ENCODE measurements at places on chromosomes 11 and 22.

DNA sequence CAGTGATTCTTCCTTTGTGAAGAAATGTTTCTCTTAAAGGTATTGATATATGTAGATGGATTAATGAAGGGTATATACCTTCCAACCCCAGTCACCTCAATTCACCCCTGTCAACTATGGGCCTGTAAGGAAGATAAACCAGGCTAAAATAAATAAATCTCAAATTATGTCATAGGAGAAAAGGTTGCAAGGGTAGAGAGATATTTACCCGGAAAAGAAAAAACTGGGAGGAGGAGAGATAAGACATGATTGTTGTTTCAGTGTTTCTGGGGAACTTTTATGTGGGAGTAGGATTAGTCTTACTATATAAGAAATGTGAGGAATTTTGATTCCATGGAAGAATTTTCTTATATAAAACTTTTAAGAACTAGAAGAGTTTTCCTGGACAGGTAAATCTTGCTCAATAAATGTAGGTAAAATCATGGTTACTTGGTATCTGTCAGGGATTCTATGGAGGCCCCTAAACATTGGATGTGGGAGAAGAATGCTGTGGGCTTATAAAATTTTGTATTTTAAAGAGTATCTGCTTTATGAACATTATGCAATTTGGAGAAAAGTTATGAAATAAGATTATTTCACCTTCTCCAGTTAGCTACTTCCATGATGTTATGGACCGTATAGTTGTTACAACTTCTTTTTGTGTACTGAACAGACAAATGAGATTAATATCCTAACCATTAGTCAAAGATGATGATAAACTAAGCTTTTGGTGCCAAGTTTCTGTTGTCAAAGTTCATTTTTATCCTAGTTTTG lies 6.4 kb downstream of the YAP1 start:
- no peak for DNase-seq

DNA sequence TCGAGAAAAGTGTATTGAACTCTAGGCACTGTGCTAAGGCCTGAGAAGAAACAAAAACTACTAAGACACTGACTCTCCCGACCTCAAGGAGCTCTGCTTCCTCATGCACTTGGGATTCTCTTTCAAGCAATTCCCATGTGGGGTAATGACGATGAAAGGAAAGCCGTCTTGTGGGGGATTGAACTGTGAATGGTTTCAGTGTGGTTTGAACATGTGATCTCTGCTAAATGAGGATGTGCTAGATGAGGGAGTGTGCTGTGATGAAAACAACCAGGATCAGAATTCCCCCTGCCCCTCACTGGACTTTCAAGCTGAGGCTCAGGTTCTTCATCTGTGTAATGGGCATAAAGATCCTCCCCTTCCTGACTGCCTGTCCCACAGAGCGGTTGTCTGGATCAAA lies 74.9 kb downstream of the DEPDC5 start:
- DNase-seq: no peak

DNA sequence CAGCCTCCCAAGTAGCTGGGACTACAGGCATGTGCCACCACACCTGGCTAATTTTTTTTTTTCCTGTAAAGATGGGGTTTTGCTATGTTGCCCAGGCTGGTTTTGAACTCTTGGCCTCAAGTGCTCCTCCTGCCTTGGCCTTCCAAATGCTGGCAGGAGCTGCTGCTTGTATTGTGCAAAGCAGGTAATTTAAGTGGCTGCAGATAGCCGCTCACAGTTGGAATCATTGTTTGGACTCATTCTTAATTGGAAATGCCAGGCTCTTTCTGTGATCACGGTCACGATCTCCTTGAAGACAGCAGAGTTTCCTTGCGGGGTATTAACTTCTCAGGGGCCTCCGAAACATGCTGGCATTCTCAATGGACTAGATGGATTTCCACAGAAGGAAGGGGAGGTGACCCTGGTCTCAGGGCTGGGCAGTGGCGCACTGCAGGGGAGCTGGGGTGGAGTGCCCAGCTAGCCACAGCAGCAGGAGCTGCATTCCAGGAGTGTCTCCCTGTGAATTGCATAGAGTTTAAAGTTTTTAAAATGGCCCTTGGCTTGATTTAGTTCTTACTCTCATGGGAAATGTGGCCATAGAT lies 136.1 kb downstream of the MORC2 start:
- DNase-seq: peak; percentile 15

GRCh38 chr22:45540122-45540521 lies 37.4 kb downstream of the FBLN1 start:
- DNase-seq: no peak

DNA sequence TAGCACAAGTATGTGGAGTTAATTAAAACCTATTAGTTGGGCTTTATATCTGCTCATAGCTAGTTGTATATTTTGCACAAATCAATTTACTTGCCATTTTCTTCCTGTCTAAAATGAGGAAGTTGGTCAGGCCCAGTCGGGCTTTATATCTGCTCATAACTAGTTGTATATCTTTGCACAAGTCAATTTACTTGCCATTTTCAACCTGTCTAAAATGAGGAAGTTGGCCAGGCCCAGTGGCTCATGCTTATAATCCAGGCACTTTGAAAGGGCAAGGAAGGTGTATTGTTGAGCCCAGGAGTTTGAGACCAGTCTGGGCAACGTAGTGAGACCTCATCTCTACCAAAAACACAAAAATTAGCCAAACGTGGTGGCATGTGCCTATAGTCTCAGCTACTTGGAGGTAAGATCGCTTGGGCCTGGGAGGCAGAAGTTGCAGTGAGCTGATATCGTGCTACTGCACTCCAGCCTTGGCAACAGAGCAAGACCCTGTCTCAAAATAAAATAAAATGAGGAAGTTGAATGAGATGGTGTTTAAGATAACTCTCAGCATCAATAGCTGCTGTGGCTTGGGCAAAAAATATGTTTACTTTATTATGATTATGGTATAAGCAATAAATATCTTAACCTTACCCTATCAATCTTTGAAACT lies 1558.6 kb upstream of the RAG2 start:
- no peak for DNase-seq

DNA sequence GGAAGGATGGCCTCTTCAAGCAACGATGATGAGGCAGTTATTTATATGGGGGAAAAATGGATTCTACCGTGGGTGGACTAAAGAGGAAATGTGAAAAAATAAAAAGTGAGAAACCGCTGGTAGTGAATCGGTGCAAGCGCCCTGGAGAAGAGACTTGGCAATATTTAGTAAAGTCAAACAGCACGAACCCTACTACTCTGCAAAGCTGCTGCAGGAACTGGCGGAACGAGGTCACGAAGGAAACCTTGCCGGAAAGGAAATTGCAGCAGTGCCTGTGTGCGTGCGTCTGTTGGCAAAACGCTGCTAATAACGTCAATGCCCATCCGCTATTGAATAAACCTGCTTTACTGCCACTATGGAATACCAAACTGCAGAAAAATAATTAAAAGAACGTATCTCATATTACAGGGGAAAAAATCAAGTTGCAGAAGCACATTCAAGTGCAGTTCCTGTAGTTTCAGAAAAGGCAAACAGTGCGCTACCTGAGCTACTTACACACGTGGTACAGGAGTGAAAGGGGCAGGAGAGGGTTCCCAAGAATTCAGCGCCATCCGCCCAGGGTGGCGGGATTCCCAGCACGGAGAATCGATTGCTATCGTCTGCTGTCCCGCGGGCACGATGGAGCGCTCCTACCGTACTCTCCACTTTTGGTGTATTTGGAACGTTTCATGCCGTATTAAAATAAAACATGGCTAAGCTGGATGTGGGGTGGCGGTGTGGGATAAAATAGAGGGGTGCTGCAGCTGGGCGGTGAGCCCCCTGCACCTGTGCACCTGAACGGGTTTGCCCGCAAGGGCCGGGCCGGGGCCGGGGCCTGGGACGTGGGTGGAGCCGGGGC lies 585 bp upstream of the NADSYN1 start:
- peak; percentile 79 for DNase-seq

DNA sequence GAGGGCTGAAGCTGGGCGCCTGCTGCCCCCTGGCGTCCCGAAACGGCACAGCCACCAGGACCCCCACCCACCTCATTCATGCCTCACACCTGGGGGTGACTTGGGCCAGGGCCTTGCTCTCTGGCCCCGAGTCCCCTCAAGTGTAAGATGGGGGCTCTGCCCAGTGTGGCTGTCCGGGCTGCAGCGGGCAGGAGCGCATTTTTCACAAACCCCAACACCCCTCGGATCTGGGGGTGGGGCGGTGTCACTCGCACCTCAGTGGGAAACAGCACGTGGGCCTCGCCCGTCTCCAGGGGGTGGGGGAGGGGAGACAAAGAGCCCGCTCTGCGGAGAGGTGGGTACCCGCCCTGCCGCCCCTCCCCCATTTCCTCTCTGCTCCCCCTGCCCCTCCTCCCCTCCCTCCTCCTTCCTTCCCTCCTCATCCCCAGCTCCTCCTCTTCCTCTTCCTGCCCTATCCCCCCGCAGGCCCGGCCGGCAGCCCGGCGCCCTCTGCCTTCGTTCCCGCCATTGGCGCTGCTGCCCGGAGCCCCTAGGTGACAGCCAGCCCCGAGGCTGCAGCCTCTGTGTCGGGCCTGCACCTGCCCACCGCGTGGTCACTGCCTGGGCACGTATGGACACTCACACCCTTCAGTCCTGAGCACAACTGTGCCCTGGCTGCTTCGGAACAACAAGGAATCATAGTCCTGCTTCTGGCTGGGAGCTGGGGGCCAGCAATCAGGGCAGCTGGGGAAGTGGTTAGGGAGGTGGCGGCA lies 6.8 kb upstream of the CDKN1C start:
- no peak for DNase-seq

- no peak for DNase-seq
These were observed 380.0 kb upstream of the B3GAT1 start for GRCh38 chr11:134792044-134792443.

DNA sequence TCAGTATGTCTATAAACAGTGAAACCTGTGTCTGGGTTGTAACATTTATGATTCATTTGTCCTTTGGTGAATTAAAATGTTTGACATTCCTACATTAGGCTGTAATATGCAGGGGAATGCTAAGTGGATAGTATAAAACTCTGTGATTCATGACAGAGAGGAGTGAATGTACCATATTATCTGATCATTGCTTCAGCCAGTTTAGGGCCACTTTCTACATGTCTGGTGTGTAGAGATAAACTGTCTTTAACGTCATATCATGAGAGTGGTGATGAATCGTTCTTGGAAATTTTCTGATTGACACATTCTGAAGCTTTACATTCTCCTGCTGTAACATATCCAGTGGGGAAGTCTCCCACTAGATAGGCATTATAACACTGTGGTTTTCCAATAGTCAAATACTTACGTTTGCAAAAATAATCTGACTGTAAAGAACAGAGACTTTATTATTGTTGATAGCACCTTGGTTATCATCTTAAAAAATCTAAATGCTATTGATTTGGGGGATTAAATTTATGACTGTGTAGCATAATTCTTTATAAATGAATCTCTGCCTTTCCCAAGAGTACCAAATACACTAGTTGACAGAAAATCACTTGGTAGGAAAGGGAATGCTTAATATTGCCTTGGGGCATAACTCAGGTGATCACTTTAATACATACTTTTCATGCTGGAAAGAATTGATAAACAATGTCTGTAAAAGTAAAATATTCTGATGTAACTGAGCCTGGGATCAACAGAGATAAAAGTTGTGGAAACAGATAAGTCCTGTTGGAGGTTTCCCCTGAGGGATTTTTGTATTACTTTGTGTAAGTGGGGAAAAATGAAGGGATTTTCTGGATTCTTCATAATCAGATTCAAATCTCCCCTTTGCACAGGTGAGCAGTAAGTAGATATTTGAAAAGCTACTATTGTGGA lies 427.9 kb downstream of the JRKL start:
- DNase-seq: no peak

- no peak for DNase-seq
These were observed 345.8 kb downstream of the BRD1 start for GRCh38 chr22:49481659-49482399.

DNA sequence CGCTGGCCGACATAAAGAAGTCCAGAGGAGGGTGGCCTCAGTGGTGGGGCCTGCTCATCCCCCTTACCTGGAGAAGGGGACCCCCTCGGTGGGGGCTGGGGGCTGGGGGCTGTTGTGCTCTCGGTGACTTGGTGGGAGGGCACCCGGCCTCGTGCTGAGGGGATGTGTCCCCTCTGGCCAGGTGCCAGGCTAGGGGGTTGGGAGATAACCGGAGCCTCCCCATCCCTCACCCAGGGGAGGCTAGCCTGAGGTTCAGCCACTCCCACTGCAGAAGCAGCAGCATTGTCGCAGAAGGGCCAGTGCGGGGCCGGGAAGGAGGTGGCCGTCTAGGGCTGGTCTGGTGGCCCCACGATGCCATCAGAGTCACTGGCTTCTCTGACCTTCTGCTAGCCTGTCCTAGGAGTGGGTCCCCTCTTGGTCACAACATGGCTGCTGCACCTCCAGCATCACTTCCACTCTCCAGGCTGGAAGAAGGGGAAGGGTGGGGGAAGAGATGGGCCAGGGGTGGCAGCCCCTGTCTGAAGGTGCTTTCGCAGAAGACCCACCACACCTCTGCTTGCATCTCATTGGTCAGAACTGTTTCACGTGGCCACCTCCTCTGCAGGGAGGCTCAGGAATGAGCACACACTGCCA lies 44.2 kb upstream of the FADD start:
- DNase-seq: no peak

DNA sequence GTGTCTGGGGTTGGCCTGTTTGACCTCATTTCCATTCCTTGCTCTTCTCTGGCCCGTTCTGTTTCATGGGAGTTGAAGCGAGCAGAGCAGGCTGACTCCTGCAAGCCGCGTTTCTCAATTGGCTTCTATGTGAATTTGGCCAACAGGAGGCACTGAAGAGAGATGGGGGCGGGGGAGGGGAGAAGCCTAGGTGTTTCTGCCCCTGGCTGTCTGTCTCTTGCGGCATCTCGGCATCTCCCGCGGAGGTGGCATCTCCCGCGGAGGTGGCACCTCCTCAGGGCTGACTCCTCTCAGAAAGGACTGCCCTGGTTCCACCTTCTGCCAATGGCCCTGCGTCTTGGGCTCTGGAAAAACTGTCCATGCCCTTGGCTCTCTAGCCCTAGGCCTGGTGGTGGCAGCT lies 125.6 kb upstream of the CSNK2A3 start:
- no peak for DNase-seq

DNA sequence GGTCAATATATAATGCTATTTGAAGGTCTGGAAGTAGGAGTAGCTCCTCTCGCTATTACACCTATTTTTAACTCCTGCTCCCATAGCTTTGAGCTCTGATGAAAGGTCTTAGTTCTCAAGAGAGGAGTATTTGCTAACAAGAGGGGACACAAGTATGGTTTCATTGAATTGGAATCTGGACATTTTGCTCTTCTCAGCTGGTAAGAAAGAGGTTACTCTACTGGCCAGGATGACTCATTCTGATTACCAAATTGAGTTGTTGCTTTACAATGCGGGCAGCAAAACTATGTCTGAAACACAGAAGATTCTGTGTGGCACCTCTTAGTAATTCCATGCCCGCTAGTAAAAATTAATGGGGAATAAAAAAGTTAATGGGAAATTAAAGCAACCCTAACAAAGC lies 63.6 kb upstream of the EP300 start:
- DNase-seq: no peak

DNA sequence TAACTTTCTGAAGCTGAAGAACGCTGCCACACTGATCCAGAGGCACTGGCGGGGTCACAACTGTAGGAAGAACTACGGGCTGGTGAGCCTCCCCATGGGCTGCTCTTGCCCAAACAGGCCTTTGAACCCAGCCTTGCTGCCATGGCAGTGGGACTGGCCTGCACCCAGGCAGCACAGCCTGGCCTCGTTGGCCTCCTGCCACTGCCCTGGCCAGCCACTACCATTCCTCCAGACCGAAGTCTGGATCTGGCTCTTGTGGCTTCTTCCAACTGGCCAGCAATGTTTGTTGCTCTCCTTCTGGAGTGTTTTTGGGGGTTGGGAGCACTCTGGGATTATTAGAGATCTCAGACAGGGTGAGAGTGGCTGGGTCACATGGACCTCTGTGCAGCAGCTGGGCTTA lies 51.0 kb downstream of the MYO7A start:
- peak; percentile 97 for DNase-seq

Data from left lobe of liver (tissue), 2 donors.